Substantia nigra (tissue), 51 donors: ENCODE measurements at places on chromosomes 1 and 21.

DNA sequence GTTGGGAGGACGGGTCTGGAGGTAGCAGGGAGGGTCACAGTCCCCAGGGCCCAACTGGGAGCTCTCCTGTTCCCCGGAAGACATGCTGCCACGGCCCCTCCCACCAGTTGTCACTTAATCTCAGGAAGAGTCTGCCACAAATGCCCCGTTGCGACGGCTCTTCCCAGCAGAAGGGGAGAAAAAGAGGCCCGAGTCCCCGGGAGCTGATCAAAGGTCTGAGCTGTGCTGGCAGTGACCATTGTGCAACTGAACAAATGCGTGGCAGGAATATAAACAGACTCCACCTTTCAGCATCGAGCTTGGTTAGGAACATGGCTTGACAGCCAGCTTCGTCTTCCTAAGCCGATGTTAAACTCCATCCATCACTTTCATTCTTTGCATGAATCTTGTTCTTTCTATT is 27.8 kb upstream of the ZBTB21 start:
- DNase-seq: no peak

- DNase-seq: no peak
These were observed 57.5 kb upstream of the PDC start for GRCh38 chr1:186518395-186518794.

DNA sequence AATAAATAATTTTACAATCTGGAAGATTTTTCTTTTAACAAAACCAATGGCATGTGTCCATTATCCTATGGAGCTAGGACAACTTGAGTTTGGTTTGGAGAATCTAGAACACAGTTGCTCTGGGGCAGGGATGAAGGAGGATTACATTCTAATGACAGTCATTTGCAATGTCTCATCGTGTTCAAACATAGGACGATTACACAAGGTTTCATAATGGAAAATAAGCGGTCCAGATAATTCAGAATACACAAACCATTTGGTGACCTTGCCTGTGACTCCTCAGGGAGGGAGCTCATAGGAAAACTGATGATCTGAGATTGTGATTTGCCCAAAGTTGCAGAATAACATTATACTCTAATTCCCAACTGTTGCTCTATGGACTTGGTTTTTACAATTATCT is 27.6 kb upstream of the RGL1 start:
- DNase-seq: no peak

GRCh38 chr1:154485106-154485505 is 16.9 kb upstream of the TDRD10 start:
- no peak for DNase-seq

- no peak for DNase-seq
These were observed 137.1 kb downstream of the ACTL8 start for GRCh38 chr1:17892225-17892624.

- no peak for DNase-seq
These were observed 5.3 kb downstream of the PADI2 start for GRCh38 chr1:17113963-17114362.

- no peak for DNase-seq
These were observed 17.3 kb upstream of the LRP8 start for GRCh38 chr1:53344921-53345838.

DNA sequence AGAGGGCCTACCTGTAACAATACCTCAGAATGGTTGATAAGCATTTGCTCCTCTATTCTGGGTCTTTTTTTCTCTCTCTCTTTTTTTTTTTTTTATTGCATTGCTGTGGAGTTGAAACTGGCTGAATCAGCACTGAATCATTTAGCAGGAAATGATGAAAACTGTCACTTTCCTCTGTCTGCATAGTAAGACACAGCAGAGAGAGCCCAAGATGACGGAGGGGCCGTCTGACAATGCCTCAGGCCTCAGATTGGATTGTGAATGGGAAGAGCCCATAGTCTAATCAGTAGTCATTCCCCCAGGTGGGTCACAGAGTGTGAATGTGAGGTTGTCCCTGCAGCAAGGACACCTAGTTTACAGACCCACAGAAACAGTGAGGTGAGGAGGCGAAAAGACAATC is 193.2 kb upstream of the PLXNA2 start:
- DNase-seq: no peak

DNA sequence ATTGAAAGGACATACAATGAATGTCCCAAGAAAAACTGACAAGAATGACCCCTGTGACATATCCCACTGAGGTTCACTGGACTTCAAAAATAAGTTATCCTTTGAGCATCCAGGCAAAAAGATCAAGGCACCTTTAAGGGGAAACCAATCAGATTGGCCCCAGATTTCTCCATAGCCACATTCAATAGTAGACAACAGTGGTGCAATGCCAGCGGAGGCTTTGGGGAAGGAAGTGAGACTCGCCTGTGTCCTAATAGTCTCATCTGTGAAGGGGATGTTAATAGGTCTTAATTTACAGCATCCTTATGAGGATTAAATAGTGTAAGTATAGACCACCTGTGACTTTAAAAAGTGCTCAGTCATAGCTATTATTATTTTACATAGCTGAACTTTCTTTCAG is 21.5 kb downstream of the RPL5 start:
- DNase-seq: no peak

DNA sequence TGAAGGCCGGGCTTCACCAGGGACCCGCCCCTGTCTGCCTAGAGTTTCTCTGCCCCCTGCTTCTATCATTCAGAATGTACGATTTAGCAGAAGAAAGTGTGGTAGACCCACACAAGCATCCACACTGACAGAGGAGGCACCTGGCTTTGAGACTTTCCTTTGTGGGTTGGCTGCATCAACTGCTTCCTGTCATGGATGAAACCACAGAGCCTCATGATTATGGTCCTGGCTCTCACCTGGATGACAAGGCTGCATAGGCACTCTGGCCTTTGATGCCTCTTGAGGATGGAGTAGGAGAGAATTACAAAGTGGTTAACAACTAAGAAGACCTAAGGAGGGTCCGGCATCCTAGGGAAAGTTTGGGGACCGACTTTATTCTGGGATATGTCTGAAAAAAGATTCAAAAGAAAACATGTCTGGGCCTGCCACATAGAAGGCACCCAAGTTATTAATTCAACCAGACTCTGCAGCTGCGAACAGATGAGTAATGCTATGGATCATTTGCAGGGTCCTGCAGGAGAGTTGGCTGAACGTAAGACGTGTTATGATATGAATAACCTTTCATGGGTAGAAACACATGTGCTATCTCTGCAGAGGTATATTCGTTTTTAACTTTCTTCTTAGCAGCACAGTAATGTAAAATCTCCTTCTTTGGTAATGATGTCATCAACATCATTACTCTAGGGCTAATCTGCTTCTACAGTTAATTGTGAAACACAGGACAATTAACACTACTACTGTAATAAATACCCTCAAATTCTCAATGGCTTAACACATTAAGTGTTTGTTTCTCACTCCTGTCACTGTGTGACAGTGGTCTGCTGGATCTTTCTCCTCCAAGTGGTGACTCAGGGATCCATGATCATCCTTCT is 136.2 kb downstream of the SLC35F3 start:
- no peak for DNase-seq

GRCh38 chr1:96987186-96987703 is 265.7 kb downstream of the PTBP2 start:
- no peak for DNase-seq

DNA sequence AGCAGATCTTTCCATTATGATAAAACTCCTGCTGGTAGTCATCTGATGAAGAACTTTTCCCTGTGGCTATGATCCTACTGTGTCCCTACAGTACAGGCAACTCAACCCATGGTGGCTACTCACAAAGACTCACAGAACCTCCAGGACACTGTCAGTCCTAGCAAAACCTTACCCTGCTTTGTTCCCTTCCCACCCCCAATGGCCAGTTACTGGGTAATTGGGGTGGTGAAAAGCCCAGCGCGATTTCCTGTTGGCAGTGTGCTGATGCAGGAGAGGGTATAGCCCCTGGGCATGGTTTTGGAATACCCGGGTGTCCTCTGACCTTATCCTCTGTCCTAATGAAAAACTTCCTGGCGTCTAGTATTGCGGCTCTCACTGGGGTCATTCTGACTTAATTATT is 533 bp upstream of the RGL1 start:
- no peak for DNase-seq
